ENCODE measurements at places on chromosomes 7 and 10. TPM values are rescaled to one million over a fixed set of nuclear protein-coding genes. Genes with fewer than 3 reads are reported as not detected.

GPR158 gene
- 4.6 TPM for total RNA-seq

GPR37 gene
- total RNA-seq, result 0.65 TPM

PIP gene
- not detected for total RNA-seq

DGKI gene
- total RNA-seq, result 29.9 TPM

ATOH7 gene
- not detected for total RNA-seq

CDK14 gene
- 14.1 TPM for total RNA-seq

SAMD9L gene
- 13.5 TPM for total RNA-seq

SPDYE2 gene
- not detected for total RNA-seq

ADCYAP1R1 gene
- total RNA-seq, result 0.17 TPM

VAX1 gene
- 1.0 TPM for total RNA-seq

FKBP9 gene
- 68.6 TPM for total RNA-seq

SYCE1 gene
- total RNA-seq, result not detected

DNA sequence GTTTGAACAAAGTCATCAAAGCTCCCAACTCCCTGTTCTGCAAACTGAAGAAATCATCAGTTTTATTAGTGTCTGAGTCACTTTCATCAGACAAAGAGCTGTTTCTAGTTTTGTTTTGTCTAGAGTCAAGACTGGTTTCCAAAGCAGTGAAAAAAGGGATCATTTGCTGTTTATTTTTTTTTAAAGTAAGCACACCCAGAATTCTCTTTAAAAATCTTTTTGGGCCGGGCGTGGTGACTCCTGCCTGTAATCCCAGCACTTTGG is 972.0 kb upstream of the CELF2 start:
- DNase-seq, result no peak

DNA sequence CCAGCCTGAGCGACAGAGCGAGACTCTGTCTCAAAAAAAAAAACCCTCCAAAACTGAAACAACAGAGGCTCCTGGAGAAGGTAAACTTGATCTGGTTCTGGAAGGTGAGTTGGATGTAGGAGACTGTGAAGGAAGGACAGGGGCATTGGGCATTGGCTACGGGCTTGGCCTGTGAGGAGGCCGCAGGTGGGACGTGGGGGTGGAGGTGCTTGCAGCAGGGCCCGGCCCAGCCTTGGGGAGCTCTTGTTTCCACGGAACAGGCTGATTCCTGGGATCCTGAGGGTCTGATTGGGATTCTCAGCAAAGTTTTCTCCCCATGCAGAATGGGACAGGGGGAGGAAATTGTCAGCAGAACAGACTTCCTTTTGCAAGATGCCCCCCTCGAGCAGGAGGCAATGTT is 30.6 kb downstream of the IL15RA start:
- DNase-seq, result no peak

DNA sequence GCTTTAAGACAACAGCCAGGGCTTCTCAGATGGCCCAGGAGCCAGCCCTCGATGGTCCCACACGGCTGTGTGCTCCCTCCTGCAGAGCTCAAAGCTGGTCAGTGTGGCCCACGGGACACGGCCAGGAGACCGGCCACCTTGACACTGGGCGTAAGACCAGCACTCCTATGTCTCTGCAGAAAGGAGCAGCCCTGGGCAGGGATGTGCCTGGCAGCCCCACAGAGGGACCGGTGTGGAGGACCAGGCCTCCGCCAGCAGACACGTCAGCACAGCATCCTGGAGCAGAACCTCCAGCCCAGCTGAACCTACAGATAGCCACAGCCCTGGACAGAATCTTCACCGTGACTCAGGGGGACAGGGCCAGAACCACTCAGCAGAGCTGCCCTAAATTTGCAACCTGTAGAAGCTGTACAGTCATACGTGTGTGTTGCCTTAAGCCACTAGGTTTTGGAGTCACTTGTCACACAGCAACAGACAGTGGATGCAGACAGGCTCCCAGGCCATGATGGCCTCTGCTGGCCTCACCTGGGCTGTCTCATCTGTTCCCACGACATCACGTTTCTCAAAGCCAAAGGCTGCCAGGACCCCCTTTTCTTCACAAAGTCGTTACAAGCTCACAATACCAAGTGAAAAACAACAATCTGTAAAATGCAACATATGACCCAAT is 132.4 kb downstream of the DIP2C start:
- DNase-seq, result no peak

DNA sequence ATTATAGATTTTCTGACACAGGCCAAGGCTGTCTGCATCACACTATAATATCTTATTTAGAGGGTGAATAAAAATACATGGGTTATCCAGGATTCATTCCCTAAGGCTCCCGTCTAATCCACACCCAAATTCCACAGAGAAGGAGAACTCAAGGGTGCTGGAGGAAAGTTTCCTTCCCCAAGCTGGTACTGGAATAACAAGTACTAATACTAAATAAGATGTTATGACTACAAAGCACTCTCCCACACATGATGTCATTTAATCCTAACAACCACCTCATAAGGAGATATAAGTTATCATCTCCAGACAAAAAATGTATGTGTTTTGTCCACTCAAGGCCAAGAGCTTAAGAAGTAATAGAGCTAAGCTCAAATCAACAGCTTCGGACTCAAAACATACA is 53.0 kb downstream of the SNX13 start:
- no peak for DNase-seq

DNA sequence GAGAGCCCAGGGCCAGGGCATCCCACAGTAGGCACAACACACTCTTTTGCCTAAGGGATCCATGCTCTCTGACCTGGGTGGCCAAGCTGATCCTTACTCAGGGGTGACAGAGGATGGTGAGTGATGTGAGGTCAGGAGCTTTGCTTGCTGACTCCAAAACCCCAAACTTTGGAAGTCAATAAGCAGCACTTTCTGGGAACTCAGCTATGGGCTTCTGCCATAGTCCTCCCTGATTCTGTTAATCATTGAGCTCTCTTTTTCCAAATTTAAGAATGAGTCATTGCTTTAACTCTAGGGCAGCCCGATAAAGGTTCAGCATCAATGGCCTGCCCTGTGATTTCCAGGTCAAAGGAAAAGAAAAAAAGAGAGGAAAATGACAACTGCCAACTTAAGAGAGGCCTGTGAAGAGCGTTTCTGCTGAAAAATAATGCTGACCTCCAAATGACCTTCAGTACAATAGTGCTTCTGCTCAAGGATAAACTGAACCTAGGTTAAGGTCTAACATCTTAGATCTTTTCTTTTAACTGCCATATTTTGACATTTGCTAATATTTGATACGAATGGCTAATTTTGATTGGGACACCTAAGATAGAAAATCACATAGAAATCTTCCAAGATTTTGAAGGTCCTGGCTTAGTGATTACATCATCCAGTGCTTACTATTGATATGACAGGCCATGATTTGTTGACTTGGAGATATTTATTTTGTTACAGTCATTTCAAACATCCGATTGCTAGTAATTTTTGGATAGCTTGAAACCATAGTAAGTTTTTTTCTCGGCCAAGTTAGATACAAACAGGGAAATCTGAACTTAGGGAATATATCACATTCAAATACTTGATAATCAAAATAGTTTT is 20.8 kb upstream of the RELN start:
- DNase-seq, result no peak

- no peak for DNase-seq
These were observed 109.1 kb downstream of the LMBR1 start for GRCh38 chr7:156783864-156784263.

GRCh38 chr7:112129655-112130323 is 76.4 kb downstream of the DOCK4 start:
- DNase-seq, result no peak

GRCh38 chr10:26725837-26726727 is 28.6 kb downstream of the PDSS1 start:
- peak; percentile 50 for DNase-seq

DNA sequence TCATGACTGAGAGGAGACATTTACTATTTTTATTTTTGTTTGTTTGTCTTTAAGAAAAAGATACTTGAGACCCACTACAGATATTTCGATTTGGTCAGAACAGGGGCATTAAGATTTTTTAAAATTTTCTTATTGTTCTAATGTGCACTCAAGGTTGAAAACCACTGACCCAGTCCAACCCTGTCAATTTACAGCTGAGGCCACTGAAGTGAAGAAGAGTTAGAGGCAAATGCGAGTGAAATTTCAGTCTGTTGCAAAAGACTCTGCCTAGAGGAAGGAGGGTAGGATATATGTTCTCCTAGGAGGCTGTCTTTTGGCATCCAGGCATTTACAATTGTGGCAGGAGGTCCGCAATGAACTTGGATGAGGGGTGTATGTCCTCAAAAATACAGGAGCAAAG is 396.3 kb downstream of the RPS24 start:
- no peak for DNase-seq

GRCh38 chr10:122911889-122912484 is 1.6 kb downstream of the FAM24A start:
- peak; percentile 38 for DNase-seq

DNA sequence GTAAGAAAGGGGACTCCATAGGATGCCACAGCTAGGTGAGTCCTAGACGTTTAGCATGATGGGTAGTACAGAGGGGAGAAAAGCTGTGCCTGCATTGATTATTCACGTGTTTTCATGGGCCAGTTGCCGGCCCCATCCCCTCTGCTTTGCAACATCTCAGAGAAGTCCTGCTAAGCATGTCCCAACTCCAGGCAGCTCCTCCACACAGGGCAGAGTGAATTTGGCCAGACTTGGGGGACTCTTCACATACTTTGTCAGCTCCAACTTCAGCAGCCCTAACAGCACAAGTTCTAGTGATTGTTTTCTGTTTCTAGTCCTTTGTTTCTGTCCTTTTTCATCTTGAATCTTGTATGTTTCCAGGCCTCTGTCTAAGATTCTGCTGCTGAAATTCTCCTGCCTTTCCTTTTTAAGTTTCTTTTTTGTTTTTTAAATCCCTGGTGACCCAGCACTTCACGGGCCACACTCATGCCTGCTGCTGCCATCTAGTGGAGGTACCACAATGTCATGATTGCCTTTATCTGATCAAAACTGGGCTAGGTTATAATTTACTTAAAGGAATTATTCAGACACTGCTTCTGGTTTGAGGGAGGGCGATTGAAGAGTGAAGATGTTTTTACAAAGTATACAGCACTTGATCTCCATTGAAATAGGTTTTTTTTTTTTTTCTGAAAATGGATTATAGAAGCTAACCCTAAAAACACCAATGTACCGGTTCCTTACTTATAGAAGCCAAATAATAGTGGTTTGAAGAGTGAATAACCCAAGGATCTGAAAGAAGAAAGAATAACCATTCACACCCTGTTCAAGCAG is 276.9 kb downstream of the CSTF2T start:
- peak; percentile 43 for DNase-seq

DNA sequence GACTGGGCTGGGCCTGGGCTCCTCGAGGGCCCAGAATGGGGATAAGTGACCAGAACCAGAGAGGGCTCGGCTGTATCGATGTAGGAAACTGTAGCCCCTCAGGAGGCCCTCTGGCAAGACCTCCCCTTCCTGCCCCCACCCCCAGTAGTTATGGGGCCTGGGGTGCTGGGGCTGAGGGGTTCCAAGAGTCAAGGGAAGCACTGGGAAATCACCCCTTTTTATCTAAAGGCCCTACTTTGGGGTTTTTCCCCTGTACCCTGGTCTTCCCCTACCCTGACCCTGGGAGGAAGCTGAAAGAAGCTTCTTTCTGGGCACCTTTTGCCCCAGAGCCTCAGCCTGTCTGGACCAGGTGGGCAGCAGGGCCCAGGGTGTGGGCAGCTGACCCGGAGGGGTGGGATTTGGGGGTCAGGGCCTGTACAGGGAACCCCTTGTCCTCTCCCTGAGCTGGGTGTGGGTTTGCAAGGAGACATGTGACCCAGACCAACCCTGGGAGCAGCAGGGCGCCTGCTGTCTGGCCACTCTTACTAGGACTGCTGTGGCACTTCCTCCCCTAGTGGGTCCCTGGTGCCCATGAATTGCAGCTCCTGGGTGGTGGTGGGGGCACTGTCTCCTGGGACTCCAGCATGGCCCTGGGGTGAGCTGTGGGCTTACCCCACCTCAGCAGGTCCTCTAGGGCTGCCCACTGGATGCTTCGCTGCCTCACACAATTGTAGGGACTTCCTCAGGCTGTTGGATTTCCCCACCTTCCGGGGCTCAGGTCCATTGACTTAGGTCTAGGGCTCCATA is 1.5 kb downstream of the IRF5 start:
- DNase-seq, result no peak

DNA sequence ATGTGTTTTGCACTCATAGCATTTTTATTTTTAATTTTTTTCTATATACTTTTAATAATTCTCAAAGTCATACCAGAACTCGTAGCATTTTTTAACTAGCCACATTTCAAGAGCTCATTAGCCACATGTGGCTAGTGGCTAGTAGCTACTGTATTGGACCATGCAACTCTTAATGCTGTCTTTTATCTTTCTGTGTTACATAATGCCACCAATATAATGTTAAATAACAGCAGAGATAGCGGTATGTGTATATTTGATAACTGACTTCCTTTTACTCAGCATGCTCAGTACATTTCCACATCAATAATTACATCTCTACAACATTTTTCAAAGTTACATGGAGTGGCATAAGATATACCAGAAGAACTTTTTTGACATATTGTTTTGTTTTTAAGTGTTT is 91.4 kb downstream of the CDK13 start:
- no peak for DNase-seq

GRCh38 chr7:37642028-37642540 is 41.5 kb upstream of the GPR141 start:
- DNase-seq, result no peak

DNA sequence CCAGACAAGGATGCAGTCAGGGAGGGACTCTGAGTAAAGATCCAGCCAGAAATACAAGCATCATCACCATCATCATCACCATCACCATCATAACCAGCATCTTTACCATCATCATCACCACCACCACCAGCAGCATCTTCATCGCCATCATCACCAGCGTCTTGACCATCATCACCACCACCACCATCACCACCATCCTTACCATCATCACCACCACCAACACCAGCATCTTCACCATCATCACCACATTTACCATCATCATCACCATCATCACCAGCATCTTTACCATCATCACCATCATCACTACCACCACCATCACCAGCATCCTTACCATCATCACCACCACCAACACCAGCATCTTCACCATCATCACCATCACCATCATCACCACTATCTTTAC is 44.1 kb upstream of the CPXM2 start:
- DNase-seq, result no peak

DNA sequence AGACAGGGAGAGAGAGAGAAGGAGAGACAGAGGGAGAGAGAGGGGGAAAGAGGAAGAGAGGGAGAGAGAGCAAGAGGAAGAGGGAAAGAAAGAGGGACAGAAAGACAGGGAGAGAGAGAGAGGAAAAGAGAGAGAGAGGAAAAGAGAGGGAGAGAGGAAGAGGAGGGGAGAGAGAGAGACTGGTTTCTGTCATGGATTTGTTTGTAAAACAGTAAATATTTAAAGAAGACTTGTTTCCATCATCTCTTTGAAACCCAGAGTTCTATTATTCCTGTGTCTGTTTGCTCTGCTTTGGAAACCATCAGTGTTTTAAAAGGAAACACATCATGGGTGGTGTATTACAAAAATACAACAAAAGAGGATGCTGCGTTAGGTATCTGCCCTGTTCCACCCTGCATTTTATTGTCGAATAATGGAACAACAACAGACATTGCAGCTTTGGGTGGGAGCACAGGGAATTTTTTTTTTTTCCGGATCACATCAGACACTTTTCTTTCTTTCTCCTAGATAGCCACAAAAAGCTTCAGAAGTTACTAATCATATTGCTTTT is 150.7 kb upstream of the RSU1 start:
- DNase-seq, result no peak
